ENCODE measurements at places on chromosomes 11 and 22. TPM values are rescaled to one million over a fixed set of nuclear protein-coding genes. Genes with fewer than 3 reads are reported as not detected.

OR8D4 gene
- total RNA-seq: not detected

EMID1 gene
- total RNA-seq: 0.83 TPM

SLC25A18 gene
- total RNA-seq: 2.8 TPM

OR52B2 gene
- not detected for total RNA-seq

DMC1 gene
- 6.5 TPM for total RNA-seq

YAP1 gene
- total RNA-seq: 311 TPM

POTEH gene
- total RNA-seq: not detected

DNA sequence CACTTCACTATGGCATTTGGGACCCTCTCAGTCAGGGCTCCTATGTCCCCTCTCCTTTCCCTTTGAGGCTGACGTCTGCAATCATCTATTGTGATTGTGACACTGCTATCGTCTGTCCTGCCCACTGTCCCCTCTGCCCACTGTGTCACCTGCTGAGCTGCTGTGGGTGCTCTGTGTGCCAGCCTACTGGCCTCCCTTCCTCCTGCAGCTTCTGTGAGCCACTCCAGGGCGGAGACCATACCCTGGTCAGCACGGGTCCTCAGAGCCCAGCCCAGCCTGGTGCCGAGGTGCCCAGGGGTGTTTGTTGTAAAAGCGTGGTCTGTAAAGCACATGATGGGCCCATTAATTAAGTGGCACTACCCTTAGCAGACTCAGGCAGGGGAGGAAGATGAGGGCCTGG, 29.4 kb downstream of the MPPED1 start:
- DNase-seq: no peak

GRCh38 chr11:15977116-15977515, 379.2 kb downstream of the SOX6 start:
- no peak for DNase-seq

- DNase-seq: no peak
Observed at GRCh38 chr22:20532256-20532993, 25.0 kb downstream of the MED15 start.

DNA sequence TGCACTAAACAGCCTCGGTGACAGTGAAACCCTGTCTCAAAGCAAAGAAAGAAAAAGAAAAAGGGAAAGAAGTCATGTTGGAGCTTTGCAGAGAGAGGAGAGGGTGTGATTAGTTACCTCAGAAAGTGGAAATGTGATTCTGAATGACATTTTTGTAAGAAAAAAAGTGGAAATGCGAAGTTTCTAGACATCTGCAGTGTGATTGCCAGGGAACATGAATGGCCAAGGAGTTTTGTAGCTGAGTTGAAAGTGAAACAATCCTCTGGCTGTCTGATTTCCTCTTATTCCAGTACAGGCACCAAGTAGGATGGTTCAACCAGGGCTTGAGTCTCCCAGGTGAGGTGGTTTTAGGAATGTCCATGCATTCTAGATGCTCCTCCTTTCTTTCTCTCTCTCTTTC, 17.8 kb upstream of the SYVN1 start:
- no peak for DNase-seq

DNA sequence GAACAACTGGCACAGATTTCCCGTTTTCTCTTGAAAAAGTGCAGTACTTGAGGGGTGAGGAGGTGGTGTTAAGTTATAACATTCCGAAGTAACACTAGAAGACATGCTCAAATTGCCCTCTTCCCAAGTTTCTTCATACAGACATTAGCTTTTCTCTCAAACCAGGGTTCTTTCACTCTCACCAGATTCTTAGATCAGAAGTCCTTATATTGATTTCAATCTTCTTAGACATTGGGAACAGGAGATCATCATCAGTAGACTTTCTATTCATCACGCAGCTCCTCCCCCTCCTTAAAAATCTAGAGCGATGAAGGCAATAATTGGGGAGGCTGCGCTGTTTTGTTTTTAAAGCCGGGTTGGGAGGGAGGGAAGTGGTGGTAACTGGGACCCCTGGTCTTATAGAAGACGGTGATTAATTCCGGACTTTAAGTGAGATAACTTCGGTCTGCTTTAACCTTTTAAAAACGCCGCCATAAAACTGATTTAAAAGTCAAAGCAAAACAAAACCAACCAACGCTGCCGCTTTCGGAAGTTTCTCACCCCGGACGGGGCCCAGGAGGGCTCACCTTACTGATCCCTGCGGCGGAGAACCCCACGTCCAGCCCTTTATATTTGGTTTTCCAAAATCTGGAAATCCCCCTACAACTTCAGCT, 665 bp downstream of the USP28 start:
- DNase-seq: no peak

- no peak for DNase-seq
Observed at GRCh38 chr11:35971841-35972422, 28.1 kb downstream of the LDLRAD3 start.

DNA sequence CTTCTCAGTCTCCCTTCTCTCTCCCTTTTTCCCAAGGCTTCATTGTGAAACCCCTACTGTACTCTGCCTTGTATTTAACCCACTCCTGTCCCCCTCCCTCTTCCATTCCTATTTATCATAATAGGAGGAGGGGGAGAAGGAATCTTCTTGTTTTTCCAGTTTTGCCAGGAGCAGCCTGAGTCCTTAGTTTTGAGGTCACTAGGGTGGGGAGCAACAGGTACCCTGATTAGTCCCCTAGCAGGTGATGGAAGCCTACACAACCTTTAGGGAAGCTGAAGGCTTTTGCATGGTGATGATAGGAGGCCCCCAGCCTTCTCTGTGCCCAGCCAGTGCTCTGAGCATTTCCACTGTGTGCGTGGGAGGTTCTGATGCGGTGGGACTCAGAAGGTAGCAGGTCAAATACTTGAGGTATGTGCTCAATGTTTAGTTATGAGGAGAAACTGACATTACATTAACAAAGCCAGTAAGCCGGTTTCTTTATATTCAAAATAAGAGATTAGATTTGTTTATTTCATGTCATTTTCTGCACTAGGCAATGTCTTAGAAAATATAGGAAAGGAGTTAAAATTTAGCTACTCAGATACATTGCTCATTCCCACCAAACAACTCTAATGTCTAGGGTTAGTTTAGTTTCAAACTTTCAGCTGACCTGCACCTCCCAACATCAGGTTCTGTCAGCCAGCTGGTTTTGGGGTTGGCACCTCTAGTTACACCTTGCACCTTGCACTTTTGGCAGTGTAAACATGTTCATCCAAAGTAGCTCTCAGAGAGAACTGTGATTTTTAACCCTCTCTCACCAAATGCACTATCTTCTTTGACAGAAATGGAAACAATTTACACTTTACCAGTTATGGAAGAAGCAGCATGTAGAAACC, 26.0 kb downstream of the PARVA start:
- peak; percentile 81 for DNase-seq

GRCh38 chr11:66579017-66579606, 10.7 kb upstream of the CTSF start:
- DNase-seq: peak; percentile 95

DNA sequence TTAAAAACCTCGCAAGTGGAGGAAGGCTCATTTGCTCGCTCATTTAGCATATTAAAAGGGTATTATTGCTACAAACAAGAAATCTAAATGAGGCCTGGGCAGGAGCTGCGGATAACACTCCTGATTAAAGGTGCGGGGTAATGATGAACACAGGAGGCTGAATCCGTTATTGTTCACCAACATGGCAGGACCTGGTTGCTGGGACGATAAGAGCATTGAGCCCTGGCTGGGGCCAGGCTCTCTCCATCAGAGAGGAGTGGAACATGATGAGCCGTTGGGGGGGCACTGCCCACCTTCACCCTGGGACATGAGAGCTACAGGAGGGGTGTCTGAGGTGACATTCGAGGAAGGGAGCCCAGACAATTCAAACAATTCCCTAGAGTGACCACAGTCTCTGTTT, 211.7 kb downstream of the NXPE2 start:
- peak; percentile 74 for DNase-seq

- peak; percentile 95 for DNase-seq
Observed at GRCh38 chr22:24894220-24894975, 52.1 kb downstream of the LHFPL7 start.

DNA sequence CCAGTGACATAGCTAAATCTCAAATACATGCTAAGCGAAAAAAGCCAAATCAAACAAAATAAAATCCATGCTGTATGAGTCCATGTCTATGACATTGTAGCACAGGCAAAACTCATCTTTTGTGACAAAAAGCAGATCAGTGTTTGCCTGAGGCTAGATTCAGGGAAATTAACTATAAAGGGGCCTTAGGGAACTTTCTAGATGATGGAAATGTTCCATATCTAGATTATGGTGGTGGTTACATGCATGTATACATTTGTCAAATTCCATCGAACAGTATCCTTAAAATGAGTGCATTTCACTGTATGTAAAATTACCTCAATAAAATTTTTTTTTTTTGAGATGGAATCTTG, 14.9 kb downstream of the CD5 start:
- DNase-seq: no peak

DNA sequence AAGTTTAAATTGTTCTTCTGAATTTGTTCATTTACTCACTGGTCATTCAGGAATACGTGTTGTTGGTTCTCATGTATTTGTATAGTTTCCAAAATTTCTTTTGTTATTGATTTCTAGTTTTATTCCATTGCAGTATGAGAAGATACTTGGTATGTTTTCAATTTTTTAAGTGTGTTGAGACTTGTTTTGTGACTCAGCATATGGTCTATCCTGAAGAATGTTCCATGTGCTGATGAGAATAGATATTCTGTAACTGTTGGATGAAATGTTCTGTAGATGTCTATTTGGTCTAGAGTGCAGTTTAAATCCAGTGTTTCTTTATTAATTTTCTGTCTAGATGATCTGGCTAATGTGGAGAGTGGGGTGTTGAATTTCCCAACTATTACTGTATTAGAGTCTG, 23.5 kb downstream of the CFAP300 start:
- DNase-seq: no peak

DNA sequence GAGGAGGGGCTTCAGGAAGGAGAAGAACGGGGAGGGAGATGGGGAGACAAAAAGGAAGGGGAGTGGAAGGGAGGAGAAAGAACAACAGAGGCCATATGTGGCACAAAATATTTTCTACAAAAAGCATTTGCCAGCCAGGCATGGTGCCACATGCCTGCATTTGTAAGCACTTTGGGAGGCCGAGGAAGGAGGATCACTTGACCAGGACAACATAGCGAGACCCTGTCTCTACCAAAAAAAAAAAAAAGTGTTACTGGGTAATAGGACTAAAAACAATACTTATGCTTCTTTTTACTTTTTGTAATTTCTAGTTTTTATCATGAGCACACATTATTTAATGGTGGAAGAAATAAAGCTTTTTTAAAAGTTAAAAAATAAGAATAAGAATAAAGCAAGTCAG, 5.3 kb downstream of the FAM168A start:
- no peak for DNase-seq

DNA sequence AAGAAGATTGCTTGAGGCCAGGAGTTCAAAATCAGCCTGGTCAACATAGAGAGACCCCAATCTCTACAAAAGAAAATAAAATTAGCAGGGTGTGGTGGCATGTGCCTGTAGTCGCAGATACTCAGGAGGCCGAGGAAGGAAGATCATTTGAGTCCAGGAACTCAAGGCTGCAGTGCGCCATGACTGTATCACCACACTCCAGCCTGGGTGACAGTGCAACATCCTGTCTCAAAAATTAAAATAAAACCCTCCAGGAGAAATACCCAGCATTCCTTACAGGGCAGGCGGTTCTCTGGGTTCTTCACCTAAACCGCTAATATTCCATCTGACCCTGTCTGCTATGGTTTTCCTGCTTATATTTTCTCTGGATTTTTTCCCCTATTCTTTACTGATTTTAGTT, 13.5 kb downstream of the TCF20 start:
- DNase-seq: no peak

DNA sequence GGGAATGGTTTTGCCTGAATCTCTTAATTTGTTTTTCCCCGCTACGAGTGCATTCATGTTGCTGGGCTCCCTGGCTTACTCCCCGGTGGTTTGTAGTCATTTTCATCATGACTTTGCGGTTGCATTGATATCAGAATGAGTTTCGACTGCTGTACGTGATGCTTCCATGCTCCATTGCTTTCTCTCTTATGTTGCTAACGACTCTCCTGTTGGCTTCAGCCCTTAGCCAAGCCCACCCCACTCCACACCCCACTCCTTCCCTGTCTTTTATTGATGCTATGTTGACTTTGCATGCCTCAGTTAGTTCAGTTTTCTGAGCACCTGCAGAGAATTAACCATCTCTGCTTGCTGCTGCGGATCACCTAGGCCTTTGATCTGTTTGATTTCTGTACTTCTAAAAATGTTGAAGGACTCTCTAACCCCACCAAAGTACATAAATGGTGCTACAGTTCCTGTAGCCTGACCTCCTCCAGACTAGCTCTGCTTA, 65.3 kb downstream of the ARFGAP2 start:
- DNase-seq: no peak

GRCh38 chr11:15541079-15541478, 426.4 kb downstream of the INSC start:
- DNase-seq: no peak

DNA sequence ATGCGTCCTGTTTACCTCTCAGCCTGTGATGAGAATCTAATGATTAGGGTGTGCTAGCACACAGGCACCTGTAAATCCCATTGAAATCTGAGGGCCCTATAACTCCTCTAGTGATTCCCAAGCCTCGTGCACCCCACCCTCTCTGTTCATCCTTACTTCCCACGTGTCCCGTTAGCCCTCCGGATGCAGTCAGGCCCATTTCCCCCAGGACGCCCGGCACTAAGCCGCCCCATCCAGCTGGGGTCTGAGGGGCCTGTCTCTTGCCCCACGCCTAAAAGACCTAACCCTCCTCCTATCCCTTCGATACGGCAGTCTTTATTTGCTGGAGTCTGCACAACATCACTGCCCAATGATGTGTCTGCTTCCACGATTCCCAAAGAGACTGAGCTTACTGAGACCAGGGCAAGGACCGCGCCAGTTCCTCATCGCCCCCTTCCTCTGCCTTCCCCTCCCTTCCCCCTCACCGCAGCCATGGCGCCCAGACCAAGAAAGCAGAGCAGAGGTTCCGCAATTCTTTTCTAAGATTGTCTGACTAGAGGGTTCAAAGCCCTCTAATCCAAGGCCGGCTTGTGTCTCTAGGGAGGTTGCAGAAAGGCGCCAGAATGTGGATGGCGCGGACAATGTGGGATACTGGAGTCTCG, 1.1 kb upstream of the FADS2 start:
- DNase-seq: no peak

DNA sequence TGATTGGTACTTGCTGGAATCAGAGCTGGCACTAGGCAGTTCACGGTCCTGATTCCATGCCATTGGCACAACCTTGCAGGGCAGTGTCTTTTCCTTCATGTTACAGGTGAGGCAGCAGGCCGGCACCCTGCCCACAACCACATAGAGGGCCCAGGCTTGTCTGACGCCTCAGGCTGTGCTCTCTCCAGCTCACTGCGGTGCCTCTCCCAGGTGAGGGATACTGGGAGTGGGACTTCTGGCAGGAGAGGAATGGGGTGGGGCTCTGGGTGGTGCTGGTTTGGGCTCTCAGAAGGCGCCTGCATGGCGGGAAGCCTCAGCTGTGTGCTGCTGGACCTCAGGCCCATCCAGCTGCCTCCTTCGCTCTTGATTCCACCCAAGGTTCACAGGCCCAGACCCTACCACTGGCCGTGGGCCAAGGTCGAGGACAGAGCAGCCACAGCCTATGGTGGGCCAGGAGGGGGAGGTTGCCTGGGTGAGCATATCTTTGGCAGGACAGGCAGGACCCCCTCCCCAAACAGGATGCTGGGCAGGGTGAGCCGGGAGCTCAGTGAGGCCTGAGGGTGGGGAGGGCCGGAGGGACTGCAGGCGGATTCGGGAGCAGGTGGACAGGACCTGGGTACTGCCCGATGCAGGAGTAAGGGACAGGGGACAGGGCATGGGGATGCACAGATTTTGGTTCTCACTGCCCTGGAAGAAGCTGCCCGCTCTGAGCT, 7.0 kb upstream of the MPPED1 start:
- DNase-seq: no peak
